Activated T-cell treated with anti-CD3 and anti-CD28 coated beads, Interleukin-2, amount 50 U/mL, for 72 hours (primary cell): ENCODE measurements at places on chromosomes 3 and 15. TPM values are rescaled to one million over a fixed set of nuclear protein-coding genes. Genes with fewer than 3 reads are reported as not detected.

HRG gene
- not detected for total RNA-seq

IL12A gene
- total RNA-seq, result not detected

- DNase-seq, result peak; percentile 88
Observed at GRCh38 chr3:69082805-69083204, 1.9 kb upstream of the ARL6IP5 start.

GRCh38 chr3:7737263-7737662, 764.4 kb upstream of the LMCD1 start:
- no peak for DNase-seq

DNA sequence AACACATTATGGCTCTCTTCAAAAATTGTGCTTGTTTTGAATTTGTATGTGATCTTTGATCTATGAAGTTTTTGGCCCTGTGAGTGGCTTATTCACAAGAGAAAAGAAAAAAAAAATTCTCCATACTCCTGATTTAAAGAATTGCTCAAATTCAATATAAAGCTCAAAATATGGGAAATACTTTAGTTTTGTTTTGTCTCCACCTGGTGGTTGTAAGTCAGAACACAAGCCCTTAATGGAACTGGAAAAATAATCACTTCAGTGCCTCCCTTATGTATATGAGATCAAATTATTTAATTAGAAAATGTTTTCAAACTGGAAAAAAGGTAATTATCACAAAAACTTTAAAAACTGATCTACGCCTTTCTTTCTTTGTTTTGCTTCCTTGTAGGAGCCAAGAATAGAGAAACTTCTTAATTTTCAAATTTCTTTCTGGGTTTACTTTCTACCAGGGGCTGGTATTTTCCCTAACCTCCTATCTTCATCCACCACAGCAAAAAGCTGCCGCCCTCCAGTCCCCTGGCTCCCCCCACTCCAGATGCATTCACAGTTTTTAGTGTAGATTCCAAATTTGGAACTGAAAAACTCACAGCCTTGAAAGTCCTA, 50.6 kb downstream of the SERP1 start:
- peak; percentile 28 for DNase-seq

DNA sequence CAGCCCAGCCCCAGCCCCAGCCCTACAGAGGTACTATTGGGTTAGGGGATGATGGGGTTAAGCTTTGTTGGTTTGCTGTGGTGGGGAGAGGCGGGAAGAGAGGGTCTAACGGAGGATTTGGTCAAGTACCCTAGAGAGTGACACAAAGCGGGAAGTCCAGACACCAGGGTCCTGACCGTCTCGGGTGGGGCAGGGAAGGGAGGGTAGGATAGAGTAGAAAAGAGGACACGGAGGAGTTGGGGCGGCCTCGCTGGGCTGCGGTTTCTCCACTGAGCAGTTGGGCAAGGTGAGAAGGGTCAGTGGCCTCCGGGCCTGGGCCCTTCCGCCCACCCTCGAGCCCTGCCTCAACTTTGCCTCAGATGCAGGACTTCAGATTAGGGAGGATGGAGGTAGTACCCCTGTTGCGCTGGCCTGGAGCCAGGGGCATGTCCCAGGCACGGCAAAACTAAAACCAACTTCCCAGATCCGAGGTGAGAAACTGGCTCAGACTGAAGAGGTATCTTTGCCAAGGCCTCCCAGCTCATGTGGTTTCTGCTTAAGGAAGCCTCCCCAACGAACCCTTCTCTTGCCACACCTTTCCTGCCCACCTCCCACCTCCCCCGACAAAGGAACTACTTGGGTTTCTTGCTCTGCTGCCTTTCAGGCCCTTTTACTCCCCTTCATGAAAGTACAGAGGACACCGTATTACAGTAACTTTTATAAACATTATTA, 551 bp downstream of the PML start:
- DNase-seq, result no peak

GRCh38 chr15:70182858-70183695, 85.4 kb upstream of the TLE3 start:
- DNase-seq, result no peak
